ENCODE measurements at places on chromosomes 4 and X.

- no peak for DNase-seq
Measured at GRCh38 chr4:44221407-44221806, 227.2 kb downstream of the KCTD8 start.

DNA sequence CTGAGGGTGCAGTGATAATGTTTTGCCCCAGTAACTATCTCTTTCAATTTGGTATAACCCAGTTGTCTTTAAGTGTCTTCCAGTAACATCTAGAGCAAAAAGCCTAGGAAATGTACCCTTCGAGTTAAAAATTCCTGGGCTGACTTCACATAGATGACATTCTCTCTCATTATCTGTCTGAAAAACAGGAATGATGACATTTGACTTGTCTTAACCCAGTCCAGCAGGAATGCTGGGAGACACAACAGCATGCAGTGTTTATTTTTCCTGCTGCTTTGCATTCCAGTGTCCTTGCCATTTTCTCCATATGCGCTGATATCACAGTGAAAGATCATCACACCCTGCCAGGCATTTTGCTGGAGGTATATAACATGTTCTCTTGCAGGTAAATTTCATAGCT is 130.0 kb downstream of the SOWAHB start:
- DNase-seq, result no peak

GRCh38 chrX:123818243-123818642 is 41.6 kb upstream of the XIAP start:
- DNase-seq, result no peak

DNA sequence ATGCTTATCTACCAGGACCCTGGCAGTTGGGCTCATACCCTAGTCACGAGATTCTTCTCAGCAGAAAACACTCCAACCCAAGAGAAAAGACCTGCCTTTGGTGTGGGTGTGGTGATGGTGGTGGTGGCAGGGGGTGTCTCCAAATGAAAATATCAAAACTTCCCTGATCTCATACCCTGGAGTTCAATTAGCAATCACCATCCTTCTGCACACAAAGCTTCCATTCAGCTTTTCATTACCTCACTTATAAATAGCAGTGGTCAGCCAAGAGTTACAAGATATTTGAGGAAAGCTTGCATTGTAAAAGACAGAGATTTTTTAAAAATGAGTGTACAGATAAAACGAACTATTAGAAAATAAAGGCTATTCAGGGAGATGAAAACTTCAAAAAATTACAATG is 580.8 kb upstream of the MAGEB2 start:
- DNase-seq, result no peak

DNA sequence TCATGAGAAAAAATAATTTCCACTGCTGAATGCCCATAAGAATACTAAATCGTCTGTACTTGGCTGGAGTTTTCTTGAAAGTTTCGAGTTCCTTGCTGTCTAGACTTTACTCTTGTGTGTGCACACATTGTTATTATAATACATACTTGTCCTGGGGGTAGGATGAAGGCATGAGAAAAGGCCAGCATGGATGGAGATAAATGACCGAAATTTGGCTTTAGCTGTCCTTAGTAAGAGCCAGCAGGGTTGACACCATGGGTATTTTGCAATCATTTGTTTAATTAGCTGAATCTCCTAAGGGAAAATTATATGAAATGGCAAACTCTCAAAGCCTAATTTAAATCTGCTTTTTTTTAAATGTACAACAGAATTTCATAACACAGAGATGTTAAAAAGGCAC is 641.6 kb downstream of the ADGRL3 start:
- no peak for DNase-seq
